ENCODE measurements at places on chromosomes 5 and 9.

DNA sequence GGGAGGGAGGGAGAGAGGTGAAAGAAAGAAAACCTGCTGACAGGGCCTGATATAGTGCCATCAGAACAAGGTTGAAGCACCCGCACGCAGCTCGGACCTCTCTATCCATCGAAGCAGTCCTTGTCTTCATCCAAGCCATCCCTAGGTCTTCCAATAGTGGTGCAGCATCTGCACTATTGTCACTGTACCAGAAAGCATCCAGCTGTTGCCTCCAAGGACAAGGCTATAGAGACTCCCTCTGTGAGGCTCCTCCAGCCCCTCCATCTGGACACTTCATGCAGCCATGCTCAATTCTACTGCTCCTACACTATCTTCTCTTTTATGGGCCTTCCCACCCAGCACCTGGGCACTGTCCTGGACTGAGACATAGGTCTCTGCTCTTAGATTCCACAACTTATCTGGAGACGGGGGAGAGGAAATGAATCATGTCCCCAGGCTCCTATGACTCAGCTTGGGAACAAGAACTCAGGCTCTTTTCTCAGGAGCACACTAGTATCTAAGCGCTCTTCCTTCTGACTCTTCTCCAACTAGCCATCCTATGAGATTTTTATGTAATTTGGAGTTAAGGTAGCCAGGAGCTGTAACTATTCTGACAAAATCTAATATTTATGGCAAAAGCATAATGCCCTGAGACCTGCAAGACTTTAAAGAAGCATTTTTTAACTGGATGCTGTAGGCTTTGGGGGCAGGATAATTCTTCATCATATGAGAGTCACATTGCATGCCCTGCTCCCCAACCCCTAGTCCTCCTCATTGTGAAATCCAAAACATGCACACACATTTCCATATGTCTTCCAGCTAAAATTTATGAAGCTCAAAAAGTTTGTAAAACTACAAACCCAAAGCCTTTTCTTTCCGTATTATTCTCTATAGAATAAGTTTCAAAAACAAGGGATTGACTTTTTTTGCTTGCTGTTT is 446.8 kb downstream of the CCDC171 start:
- DNase-seq = no peak

GRCh38 chr5:178278358-178279023 is 45.9 kb upstream of the PHYKPL start:
- no peak for DNase-seq

- no peak for DNase-seq
Measured at GRCh38 chr9:91720313-91720712, 229.7 kb downstream of the ROR2 start.

GRCh38 chr5:122665051-122665450 is 109.8 kb upstream of the SNX2 start:
- no peak for DNase-seq

GRCh38 chr5:455806-456205 is 12.8 kb downstream of the EXOC3 start:
- no peak for DNase-seq

- no peak for DNase-seq
Measured at GRCh38 chr5:116872986-116873385, 298.4 kb upstream of the SEMA6A start.

GRCh38 chr9:134290603-134291451 is 35.4 kb upstream of the RXRA start:
- DNase-seq = no peak

DNA sequence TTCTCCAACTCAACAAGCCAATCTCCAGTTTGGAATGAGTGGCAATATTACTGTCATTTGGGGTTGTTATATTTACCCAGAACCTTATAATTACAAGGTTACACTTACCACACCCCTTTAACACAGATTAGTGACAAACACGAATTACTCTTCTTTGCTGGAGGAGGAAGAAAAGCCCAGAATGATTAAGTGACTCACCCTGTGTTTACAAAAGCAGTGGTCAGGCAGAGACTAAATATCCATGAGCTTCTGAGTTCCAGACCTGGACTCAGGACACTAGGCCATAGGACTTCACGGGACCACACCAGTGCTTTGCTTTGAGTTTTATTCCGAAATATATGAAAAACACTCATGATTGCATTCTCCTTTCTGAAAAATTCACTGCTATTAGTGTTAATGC is 370.8 kb downstream of the TLE1 start:
- DNase-seq = no peak

GRCh38 chr9:32399110-32399815 is 14.8 kb downstream of the ACO1 start:
- DNase-seq = no peak

- no peak for DNase-seq
Measured at GRCh38 chr5:81290146-81290545, 11.2 kb upstream of the ZCCHC9 start.

All from stimulated activated CD4-positive, alpha-beta T cell treated with anti-CD3 and anti-CD28 coated beads, Interleukin-4, amount 100 ng/mL, for 1 hour (primary cell).